ENCODE measurements at places on chromosomes 16 and 17. TPM values are rescaled to one million over a fixed set of nuclear protein-coding genes. Genes with fewer than 3 reads are reported as not detected.

The CALCOCO2 gene
- polyA plus RNA-seq, result 87.9 TPM

The NSRP1 gene
- polyA plus RNA-seq, result 47.3 TPM

The KRTAP16-1 gene
- not detected for polyA plus RNA-seq

The PRR35 gene
- polyA plus RNA-seq, result 0.59 TPM

The CCL3 gene
- 1.7 TPM for polyA plus RNA-seq

The KRTAP3-2 gene
- not detected for polyA plus RNA-seq

The MYH3 gene
- 2.1 TPM for polyA plus RNA-seq
